ENCODE measurements at places on chromosomes 6 and 20.

- no peak for DNase-seq
Observed at GRCh38 chr20:23156842-23157423, 70.8 kb upstream of the CD93 start.

GRCh38 chr20:60362531-60362930 lies 404.3 kb downstream of the CDH26 start:
- no peak for DNase-seq

GRCh38 chr6:89433252-89434149 lies 549 bp downstream of the ANKRD6 start:
- no peak for DNase-seq

- DNase-seq: no peak
Observed at GRCh38 chr6:80161434-80161833, 55.0 kb downstream of the BCKDHB start.

DNA sequence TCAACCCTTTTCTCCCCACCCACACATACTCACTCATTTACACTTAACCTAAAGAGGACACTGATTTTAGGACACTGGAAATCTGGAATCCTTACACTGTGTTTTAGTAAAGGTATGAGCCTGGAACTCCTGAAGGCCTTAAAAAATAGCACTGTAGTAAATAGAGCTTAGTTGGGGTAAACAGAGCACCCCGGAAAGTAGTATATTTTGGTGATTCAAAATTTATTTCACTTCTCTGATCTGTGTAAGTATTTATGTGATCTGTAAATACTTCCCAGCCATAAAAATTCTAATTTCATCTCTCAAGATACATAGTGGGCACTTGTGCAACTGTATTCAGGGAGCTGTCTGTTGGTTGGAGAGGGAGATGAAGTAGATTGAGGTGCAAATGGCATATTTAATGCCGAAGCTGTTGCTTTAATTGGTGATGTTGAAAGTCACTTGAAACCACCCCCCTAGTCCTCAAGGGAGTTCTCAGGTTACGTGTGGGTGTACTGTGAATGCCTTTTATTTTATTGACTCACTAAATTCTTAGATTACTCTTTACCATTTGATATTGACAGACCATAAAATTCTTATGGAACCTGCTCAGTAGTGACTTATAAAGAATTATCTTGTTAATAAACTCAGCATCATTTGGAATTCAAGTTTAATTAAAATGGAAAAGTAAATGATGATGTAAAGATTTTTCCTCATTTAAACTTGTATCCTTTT lies 154.9 kb downstream of the SOX4 start:
- DNase-seq: no peak

DNA sequence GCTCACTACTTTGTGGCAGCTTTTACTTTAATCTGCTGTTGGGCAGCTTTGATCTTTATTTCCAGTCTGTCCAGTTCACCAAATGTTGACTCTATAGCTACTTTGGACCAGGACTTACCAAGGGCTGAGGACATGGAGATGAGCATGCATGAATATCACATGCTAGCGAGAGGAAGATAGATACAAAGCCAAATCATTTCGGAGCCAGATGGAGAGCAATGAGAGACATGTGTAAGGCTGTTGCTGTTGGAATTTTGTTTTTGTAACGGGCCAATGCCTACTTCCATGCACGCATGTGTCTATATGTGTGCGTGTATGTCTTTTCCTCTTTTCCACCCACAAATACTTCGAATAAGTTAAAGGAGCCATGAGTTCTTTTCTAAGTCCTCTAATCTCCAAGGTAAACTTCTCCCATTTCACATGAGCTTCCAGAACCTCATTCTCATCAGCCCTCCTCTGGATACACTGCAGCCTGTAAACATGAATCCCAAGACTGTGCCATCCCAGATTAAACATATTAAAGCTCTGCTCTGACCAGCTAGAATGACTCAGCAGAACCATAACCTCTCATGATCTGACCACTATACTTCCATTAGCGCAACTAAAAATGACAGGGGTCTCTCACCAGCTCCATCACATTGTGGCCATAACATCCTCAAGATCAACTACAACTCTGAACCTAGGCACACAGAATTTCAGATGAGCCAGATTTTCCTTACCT lies 160.7 kb downstream of the LRFN2 start:
- no peak for DNase-seq

- DNase-seq: no peak
Observed at GRCh38 chr6:166058064-166058739, 109.4 kb downstream of the TBXT start.
